ENCODE measurements at places on chromosomes 5 and 9. TPM values are rescaled to one million over a fixed set of nuclear protein-coding genes. Genes with fewer than 3 reads are reported as not detected.

DNA sequence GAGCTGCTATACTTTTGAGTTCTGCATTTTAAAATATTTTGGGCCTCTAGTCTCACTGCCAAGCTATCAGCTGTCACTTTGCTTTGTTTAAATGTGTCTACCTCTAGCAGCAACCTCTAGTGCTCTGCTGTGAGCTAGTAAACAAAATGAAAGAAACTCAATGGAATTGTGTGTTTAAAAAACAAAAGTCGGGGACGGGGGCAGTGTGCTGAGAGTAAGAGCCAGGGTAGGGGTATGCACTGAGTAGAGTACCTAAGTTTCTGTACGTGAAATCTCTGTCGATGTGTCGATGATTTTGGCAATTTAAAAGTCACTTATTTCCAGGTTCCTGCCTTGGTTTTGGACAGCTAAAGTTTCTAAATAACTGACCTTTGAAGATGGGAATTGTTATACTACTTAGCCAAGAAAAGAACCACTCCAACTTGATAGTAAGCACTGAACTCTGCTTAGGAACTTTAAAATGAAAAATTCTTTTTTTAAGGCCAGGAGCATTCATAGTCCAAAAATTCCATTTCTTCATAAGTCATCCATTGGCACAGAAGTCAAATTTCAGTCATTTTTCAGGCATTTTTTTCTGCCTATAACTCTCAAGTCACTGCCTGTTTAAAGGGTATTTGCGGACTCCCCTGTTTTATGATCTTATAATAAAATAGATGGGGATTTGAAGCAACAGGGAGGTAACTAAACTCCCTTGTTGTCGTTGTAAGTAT, 111.5 kb downstream of the SAXO1 start:
- no peaks in the 10 kb centered on the region for H3K27me3 ChIP-seq
- H3K27ac ChIP-seq = no peak overlapping the region
- H3K4me3 ChIP-seq = no peak overlapping the region
- peaks cover 3% of the 10 kb centered on the region for H3K4me1 ChIP-seq
- H3K36me3 ChIP-seq = no peaks in the 10 kb centered on the region

DNA sequence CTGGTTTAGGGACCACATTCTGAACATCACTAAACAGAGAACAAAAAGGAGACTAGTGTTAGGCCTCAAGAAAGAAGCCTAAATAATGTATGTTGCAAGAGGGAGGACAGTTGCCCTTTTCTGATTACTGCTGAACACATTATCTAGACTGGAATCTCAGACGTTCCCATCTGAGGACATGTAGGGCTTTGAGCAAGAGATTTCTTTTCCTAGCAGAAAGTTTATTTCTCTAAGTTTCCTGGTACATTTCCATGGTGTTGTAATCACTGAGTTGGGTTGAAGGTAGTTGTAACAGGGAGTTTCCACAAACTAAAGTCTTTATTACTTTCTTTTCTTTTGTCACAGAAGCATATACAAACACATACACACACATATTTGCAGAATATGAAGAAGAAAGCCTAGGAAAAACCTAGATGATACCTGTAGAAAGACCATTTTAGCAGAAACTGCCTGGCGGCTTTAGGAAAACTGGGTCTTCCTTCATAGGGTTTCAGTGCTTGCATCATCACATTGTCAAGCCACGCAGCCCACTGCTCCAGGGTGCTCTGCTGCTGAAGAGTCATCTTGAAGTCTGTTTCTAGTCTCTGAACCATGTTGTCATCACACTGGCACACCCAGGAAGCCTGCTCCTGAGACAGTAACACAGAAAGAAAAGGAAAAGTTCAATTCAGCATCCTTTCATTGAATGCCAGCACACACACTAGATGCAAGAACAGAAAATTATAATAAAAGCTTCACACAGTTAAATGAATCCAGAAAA, 269.1 kb downstream of the RFX3 start:
- H3K27me3 ChIP-seq = no peaks in the 10 kb centered on the region
- no peak overlapping the region for H3K4me3 ChIP-seq
- H3K4me1 ChIP-seq = no peaks in the 10 kb centered on the region
- H3K27ac ChIP-seq = no peak overlapping the region
- peaks cover 4% of the 10 kb centered on the region for H3K36me3 ChIP-seq

GRCh38 chr9:10259668-10260067, 353.1 kb downstream of the PTPRD start:
- no peaks in the 10 kb centered on the region for H3K4me1 ChIP-seq
- DNase-seq = no peak
- H3K36me3 ChIP-seq = no peaks in the 10 kb centered on the region

GRCh38 chr5:12245429-12245828, 341.2 kb upstream of the CTNND2 start:
- no peak for DNase-seq
- H3K27ac ChIP-seq = no peak overlapping the region
- H3K4me1 ChIP-seq = no peaks in the 10 kb centered on the region
- H3K27me3 ChIP-seq = no peaks in the 10 kb centered on the region

- H3K4me1 ChIP-seq = peaks cover 9% of the 10 kb centered on the region
- DNase-seq = no peak
- no peak overlapping the region for H3K27ac ChIP-seq
Observed at GRCh38 chr5:143220748-143221251, 182.7 kb downstream of the NR3C1 start.

- H3K27ac ChIP-seq = no peak overlapping the region
- no peaks in the 10 kb centered on the region for H3K36me3 ChIP-seq
- H3K4me1 ChIP-seq = no peaks in the 10 kb centered on the region
- no peak overlapping the region for H3K4me3 ChIP-seq
Observed at GRCh38 chr5:124104821-124105220, 592.8 kb downstream of the CSNK1G3 start.

Gene TMEM250
- total RNA-seq = 14.1 TPM

Gene IGFBPL1
- total RNA-seq = 14.8 TPM

Gene SPOCK1
- 31.8 TPM for total RNA-seq

Gene SLC36A2
- total RNA-seq = 0.30 TPM

Gene ORM2
- 0.28 TPM for total RNA-seq

Gene C9orf153
- 0.99 TPM for total RNA-seq
